ENCODE measurements at places on chromosomes 16 and 17.

GRCh38 chr16:14151256-14152030 is 80.3 kb downstream of the MRTFB start:
- no peak for DNase-seq

- peak; percentile 54 for DNase-seq
These were observed 10.0 kb upstream of the ATP2A3 start for GRCh38 chr17:3974138-3974687.

- peak; percentile 43 for DNase-seq
These were observed 19.9 kb downstream of the DCAKD start for GRCh38 chr17:45031231-45032173.

- peak; percentile 65 for DNase-seq
These were observed 26.3 kb upstream of the MGAT5B start for GRCh38 chr17:76841776-76842405.

DNA sequence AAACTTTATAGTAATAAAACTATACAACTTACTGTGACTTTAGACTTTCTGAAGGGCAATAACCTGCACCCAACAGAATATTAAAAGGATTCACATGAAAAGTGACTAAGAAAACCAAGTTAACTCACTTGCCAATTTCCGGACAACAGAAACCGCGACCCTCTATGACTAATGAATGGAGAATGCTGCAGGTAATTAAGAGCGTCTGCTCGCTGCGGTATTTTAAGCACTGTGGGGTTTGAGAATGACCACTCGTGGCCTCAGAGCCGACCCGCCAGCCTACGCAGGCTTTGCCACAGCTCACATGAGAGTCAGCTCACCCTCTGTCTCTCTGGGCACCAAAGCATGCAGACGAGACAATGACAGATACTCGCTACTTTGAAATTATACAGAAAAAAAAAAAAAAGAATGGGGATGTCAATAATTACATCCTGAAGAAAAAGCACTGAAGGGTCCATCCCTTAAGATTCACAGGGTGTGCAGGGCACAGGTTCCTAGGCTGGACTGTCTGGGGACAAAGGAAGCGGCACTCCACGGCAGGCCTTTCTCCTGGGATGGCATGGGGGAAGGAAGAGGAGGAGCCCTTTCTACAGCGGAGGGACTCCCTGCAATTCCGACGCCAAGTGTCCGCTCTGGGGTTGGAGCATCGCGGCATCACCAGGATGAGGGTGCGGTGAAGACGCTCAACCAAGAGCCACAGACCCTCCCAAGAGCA is 35.0 kb downstream of the ZCCHC14 start:
- no peak for DNase-seq

DNA sequence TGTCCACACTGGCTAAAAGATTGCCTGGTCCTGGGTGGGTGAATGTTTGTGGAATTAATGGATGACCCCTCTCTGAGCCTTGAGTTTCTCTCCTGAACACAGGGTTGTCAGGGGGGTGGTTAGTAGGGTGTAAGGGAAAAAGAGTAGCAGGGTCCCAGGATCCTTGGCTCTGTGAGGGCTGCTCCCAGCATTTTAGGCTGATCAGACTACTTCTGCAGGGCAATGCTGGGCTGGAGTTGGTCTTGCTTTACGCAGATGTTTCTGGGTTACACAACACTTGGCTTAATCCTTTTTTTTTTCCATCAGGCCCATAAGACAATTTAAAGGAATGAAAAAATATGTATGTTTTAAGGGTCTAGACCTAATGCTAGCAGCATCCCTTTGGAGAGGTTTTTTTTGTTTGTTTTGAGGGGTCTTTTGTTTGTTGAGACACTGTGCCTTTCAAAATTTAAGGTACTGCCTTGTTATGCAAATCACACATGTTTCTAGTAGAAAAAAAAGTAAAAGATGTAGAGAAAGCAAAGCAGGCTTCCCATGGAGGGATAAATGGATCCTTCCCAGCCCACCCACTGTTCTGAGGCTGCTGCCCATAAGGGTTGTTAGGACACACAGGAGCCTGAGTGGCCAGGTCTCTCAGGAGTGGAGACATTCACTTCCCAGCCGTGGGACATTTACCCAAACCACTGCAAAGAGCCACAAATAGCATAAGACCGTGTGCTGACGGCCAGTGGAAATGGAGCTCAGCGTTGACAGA is 225.6 kb upstream of the HSBP1 start:
- no peak for DNase-seq

- DNase-seq: no peak
These were observed 1103.5 kb upstream of the RBFOX1 start for GRCh38 chr16:6229186-6229585.

GRCh38 chr16:15490123-15490711 is 55.8 kb downstream of the BMERB1 start:
- DNase-seq: no peak

GRCh38 chr16:83963277-83964119 is 4.5 kb upstream of the NECAB2 start:
- DNase-seq: no peak

DNA sequence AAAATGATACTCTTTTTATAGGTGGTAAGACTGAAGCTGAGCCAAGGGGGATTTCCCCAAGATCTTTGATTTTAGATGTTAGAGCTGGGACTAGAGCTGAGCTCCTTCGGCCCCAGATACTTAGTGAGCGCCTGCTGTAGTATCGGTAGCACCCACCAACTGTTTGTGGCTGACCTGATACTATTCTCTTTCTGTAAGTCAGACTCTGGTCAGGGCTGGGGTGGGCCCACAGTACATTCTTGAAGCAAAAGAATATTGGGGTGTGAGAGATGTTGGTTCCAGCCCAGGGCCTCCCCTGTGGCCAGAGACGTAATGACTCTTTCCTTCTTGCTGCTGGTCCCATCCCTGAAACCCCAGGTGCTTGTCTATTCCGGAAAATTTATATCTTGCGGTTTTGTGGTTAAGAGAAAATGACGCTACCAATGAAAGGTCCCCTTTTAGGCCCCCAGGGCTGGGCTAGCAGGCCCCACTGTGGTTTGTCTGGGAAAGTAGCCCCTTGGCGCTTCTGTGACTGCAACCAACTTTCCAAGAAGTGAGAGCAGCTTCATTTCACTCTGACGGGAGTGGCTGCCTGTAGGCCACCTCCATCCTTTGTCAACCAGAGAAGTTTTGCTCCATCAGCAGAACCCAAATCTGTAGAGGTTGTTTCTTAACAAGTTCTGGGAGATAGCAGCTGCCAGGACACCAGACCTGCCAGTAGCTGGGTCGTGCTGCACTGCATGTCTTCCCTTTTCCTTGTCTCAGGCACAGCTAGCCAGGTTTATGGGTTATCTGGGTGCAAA is 86.4 kb upstream of the LGALS9 start:
- peak; percentile 59 for DNase-seq

DNA sequence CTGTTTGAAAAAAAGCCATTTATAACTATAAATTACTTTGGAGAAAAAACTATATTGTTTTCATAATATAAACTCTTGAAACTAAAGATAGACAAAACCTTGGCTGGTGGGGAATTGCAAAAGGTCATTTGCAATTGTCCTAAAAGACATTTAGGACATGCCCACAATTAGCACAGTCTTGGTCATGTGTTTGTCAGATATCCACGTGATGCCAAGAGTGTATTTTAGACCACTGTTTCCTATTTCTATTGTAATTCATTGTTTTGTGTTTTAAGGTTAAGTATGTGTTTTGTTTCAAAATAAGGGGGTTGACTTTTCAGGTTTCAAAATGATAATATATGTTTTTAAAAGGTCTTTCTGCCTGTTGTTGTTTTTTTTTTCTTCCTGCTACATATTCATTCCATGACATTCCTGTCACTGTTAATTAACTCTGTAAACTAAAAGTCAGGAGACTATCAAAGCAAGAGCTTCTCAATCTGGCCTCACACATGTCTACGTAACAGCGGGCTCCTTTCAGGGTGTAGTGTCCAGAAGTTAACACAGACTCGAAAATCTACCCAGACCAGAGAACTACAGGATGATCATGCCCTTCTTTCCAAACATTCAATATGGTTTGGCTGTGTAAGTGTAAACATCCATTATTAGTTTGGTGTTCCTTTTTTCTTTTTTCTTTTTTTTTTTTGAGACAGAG is 58.7 kb downstream of the COG7 start:
- no peak for DNase-seq

GRCh38 chr17:34203018-34203638 is 52.0 kb upstream of the CCL2 start:
- no peak for DNase-seq

- no peak for DNase-seq
These were observed 5.4 kb downstream of the LHX1 start for GRCh38 chr17:36942631-36943125.

- DNase-seq: no peak
These were observed 287 bp upstream of the INTS2 start for GRCh38 chr17:61928101-61928436.

- no peak for DNase-seq
These were observed 14.2 kb upstream of the CBFB start for GRCh38 chr16:67014634-67015312.

DNA sequence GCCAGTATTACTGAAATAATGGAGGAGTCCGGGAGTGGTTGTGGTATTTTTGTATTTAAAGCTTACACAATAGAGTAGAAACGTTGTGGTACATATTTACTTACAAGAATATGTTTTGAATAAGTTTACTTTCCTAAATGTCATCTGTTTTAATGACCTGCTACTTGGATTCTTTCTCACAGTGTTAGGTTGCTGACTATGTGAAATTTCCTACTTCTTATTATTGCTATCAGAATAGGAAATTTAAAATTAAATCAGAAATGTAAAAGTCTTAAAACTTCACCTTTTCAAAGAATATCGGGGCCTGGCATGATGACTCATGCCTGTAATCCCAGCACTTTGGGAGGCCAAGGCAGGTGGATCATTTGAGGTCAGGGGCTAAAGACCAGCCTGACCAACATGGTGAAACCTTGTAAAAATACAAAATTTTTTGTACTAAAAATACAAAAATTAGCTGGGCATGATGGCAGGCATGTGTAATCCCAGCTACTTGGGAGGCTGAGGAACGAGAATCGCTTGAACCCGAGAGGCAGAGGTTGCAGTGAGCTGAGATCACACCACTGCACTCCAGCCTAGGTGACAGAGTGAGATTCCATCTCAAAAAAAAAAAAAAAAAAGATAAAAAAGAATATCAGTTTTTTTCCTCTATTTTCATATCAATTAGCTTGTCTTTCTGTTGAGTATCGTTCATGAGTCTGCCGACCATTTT is 77.8 kb downstream of the VMP1 start:
- DNase-seq: no peak

- DNase-seq: no peak
These were observed 123.6 kb downstream of the CDYL2 start for GRCh38 chr16:80680839-80681238.

- DNase-seq: peak; percentile 87
These were observed 623 bp downstream of the MBTPS1 start for GRCh38 chr16:84115919-84116719.

DNA sequence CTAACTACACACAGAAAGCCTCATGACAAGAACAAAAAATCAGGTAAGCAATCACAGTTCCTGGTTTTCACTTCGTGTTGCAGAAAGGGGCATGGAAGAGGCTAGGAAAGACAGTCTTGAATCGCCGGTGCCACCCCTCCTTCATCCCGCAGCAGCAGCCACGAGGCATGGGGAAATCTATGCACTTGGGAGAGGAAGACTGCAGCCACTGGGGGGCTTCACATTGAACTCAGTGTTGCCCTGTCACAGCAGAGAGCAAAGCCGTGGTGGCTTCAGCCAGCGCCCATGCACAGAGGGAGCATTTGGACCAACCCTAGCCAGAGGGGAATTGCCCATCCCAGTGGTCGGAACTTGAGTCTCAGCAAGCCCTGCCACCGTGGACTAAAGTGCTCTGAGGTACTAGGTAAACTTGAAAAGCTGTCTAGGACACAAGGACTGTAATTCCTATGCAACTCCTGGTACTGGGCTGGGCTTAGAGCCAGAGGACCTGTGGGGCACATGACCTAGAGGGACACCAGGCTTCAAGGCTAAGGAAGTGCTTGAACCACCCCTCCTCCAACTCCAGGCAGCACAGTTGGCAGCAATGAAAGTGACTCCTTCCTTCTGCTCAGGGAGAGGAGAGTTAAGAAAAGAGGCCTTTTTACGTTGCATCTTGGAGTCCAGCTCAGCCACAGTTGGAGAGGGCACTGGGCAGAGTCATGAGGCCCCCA is 35.2 kb upstream of the ATP2C2 start:
- DNase-seq: no peak

GRCh38 chr17:38498353-38498752 is 70.1 kb downstream of the ARHGAP23 start:
- no peak for DNase-seq

GRCh38 chr16:81637336-81638235 is 141.5 kb upstream of the PLCG2 start:
- no peak for DNase-seq

GRCh38 chr17:45940826-45941225 is 46.5 kb downstream of the MAPT start:
- DNase-seq: no peak

- no peak for DNase-seq
These were observed 77.6 kb downstream of the CLEC16A start for GRCh38 chr16:11022002-11022401.

DNA sequence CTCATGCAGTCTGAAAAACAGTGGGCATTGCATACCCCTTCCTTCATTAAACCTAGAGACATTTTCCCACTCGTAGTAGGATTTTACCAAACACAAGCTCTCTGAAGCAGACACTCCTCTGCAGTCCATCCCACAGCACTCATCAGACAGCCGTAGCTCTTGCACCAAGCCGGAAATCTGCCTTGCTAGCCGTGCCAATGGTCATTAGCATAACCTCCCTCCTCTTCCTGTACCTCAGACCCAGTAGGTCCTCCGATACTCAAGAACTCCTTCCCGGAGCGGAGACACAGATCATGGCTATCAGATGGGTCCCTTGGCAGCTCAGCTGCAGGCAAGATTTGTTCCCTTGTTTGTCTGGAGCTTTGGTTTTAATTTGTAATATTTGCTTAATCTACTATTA is 483.1 kb upstream of the PSMD7 start:
- no peak for DNase-seq

- DNase-seq: no peak
These were observed 219.2 kb upstream of the RBFOX1 start for GRCh38 chr16:7113395-7113794.

GRCh38 chr17:70185285-70185684 is 16.0 kb downstream of the KCNJ2 start:
- DNase-seq: no peak
